ENCODE measurements at places on chromosomes 2 and 18.

- DNase-seq = peak; percentile 72
Measured at GRCh38 chr2:181077128-181077709, 96.8 kb downstream of the UBE2E3 start.

DNA sequence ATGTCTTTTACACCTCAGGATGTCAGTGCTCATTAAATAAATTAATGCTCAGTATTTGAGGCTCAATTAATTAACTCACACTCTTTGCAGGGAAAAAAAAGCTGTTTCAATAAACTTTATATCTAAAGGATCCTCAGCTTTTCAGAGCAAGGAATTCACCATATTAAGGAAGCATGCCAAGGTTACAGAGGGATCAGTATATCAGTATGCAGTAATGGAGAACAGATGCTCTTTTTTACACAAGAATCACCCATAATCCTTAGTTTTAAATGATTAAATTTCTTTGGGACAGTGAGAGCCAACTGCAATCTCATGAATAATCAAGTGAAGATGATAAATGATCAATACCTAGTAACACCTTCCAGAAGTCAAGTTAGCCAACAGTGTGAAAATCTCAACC lies 14.9 kb upstream of the LCT start:
- no peak for DNase-seq

DNA sequence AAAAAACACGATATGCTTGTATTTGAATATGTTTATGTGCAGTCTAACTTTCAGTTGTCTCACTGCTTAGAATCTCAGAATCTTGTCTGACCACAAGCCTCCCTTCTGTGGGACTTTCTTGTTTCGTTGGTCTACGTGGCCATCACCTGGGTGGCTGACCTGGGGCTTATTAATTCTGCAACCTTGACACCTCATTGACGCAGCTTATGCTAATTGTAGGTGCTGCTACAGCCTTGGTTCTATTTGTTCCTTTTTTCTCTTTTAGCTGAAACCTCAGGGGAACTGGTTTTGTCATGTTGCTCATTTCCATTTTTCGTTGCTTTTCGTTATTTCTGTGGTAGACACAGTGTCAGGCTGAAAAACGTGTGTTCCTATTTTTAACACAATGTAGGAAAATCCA lies 273.7 kb downstream of the SLC4A3 start:
- DNase-seq = no peak

DNA sequence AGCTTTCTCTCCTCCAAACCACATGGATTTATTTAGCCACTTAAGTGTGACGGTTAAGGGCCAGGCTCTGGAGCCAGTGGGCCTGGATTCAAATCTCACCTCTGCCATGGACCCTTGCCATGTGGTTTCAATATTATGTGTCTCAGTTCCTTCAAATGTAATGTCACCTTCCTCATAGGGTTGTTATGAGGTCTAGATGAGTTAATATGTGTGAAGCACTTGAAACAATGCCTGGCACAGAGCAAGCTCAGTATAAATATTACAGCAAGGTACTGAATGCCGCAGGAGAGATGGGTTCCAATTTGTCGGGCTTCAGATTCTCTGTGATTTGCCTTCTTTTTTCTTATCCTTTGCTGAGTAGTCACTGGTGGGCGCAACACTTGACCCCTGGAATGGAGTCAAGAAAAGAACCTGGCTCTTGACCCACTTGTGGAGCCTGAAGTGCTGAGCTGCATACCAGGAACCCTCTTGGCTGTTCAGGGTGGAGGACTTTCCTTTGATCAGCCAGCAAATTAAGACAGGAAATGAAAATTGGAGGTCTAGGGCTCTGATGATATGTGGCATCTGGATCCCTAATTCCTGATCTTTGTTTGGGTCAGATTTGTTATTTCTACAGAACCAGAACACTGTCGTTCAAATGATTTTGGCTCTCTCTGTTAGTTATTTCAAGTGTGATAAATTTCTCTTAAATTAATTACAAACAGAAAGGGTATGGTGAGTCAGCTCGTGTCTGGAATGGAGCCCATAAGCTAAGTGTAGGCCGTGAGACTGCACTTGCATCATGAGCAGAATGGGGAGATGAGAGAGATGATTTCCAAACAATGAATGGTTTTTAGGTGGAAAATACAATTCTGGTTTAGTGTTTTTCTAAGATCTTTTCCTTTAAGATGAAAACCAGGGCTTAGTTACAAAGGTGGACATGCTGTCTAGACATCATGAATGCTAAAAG lies 293.0 kb downstream of the KCNS3 start:
- no peak for DNase-seq

DNA sequence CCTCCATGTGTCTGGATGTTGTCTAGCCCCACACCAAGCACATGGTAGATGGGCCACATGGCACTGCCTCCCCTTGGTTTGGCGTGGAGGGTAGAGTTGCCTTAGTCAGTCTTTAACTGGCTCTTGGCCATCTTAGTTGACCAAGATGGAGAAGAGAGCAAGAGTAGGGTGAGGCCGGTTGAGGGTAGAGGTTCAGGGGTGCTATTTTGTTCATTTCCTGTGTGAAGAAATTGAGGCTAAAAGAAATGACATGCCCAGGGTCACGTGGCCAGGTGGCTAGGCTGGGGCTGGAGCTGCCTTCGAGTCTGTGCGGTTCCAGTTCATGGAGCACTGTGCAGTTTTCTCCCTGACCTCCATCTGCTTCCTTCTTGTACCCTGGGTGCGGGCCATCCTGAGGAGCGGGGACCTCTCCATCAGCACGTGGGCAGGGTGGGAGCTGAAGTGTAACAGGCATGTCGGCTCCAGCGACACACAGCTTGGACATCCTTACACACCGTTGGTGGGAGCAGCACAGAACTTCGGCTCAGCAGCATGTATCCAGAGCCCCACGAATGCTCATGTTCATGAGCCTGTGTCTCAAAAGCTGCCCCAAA lies 213.2 kb downstream of the GBX2 start:
- DNase-seq = no peak

DNA sequence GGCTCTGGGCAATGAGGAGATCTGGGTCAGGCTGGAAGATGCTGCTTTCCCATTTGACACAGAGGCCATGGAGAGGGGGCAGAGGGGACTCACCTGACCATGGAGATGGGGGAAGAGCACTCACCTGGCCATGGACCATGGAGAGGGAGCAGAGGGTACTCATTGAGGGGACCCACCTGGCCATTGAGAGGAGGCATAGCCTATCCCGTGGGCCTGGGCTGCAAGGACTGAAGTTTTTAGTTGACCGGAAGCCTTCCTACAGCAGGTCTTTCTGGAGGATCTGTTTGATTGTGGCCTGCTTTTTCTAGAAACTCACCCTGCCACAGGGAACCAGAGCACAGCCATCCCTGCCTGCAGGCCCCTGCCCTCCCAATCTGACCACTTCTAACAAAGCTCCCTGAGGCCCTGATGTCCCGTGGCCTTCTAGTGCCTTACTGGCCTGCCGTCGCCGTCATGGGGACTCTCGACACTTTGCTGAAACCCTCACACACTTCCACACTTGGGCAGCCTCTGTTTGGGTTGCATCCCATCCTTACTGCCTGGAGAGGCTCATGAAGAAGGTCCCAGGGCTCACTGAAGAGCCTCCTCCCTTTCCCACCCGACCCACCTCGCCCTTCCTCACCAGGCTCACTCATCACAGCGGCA lies 5.1 kb upstream of the PROM2 start:
- DNase-seq = no peak

DNA sequence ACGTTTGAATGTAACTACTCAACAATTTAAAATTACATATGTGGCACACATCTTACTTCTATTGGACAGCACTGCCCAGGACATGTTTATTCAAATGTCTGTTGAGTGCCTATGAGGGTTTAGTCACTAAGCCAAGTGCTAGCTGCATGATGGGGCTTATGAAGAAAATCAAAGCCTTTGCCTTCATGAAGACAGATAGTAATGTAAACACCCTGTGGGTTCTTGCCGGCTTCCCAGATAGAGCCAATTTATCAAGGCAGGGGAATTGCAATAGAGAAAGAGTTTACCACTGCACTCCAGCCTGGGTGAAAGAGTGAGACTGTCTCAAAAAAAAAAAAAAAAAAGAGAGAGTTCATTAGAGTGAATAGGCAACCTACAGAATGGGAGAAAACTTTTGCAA lies 43.7 kb upstream of the NEB start:
- no peak for DNase-seq

GRCh38 chr2:44884677-44885076 lies 56.8 kb upstream of the SIX3 start:
- DNase-seq = no peak

DNA sequence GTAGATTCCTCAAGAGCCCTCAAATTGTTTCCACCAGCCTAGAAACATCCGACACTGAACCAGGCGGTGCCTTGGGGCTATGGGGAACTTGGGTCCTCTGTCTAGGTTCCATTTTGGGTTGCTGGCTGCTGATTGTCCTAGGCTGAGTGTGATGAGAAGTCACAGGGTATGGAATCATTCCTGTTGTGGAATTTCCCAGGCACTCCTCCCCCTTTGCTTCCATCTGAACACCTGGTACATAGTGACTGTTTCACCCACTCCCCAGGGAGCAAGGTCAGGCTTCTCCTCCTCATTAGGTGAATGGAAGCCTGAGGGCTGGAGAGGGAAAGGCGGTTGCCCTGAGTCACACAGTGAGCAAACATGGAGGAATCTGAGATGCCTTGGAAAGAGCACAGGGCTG lies 4.5 kb downstream of the KIF3C start:
- DNase-seq = peak; percentile 57

DNA sequence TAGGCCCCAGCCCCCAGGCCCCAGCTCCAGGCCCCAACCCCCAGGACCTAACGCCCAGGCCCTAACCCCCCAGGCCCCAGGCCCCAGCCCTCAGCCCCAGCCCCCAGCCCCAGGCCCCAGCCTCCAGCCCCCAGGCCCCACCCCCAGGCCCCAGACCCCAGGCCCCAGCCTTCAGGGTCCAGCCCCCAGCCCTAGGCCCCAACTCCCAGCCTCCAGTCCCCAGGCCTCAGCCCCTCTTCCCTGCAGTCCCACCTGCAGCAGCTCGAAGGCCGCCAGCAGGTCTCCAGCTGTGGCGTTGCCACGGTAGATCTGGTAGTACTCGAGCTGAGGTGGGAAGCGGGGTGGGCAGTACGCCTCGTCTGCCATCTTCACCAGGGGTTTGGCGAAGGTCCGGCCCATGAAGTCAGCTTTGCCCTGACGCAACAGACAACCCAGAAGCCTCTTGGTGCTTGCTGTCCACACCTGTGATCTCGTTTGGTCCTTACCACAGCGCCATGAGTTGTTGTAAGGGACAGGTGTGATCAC lies 3.6 kb downstream of the OTOF start:
- DNase-seq = no peak

GRCh38 chr18:54958704-54959625 lies at the start of gene CCDC68:
Gene CCDC68 (minus strand): TSS chr18:54959461. CDS start chr18:54942791, 16,670 bp downstream.
- no peak for DNase-seq

GRCh38 chr2:27264753-27265535 lies 2.1 kb upstream of the SLC30A3 start:
- peak; percentile 87 for DNase-seq

GRCh38 chr2:133633881-133634409 lies 65.7 kb upstream of the NCKAP5 start:
- DNase-seq = no peak

DNA sequence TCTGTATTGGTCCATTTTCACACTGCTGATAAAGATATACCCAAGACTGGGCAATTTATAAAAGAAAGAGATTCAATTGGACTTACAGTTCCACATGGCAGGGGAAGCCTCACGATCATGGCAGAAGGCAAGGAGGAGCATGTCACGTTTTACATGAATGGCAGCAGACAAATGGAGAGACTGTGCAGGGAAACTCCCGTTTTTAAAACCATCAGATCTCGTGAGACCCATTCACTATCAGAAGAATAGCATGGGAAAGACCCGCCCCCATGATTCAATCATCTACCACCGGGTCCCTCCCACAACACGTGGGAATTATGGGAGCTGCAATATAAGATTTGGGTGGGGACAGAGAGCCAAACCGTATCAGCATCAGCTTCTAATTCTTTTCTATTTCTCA lies 217.0 kb downstream of the ANAPC1 start:
- no peak for DNase-seq

GRCh38 chr2:76391678-76392077 lies 681.0 kb upstream of the GCFC2 start:
- peak; percentile 80 for DNase-seq

- no peak for DNase-seq
Measured at GRCh38 chr2:241768850-241769249, 7.8 kb upstream of the GAL3ST2 start.
